ENCODE measurements at places on chromosomes 11 and 22.

DNA sequence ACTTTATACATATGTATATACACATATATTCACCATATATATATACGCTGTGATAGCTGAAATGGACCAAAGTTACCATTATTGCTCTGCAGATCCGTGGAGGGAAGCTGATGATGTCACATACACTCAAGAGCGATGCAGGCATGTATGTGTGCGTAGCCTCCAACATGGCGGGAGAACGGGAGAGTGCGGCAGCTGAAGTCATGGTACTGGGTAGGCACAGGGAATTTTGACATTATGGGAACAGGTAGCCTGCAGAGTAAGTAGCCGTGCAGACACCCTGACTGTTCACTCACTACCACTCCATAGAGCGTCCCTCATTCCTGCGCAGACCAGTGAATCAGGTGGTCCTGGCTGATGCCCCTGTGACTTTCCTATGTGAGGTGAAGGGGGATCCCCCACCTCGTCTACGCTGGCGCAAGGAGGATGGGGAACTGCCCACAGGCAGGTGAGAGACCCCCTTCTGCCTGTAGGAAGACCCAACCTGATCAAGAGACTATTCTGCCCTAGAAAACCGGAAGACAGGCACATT lies 4.7 kb downstream of the ROBO3 start:
- no peak for DNase-seq

GRCh38 chr11:64711956-64712362 lies 11.0 kb downstream of the NRXN2 start:
- no peak for DNase-seq

DNA sequence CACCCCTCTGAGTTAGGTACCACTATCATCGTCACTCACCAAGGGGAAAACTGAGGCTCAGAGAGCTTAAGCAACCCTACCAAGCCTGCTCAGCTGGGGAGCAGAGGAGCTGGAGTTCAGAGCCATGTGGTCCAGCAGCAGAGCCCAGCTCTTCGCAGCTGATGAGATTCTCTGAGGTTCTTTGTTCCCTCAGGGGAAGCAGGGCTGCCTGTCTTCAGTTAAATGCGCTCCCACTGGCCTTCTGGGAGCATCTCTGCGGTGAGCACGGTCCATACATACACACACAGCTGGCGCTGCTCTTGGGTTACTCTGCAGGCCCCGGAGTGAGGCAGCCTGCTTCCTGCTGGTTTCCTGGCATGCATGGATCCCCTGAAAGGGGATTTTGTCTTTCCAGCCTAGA lies 5.2 kb upstream of the PTGDR2 start:
- no peak for DNase-seq

GRCh38 chr22:17369439-17370025 lies at the start of gene CECR2:
Gene CECR2 (plus strand): TSS chr22:17369460. CDS start chr22:17369784, 324 bp downstream.
- peak; percentile 25 for DNase-seq

GRCh38 chr11:34203377-34203871 lies 98.0 kb downstream of the NAT10 start:
- DNase-seq: no peak

- no peak for DNase-seq
Measured at GRCh38 chr22:49359076-49359475, 468.6 kb downstream of the BRD1 start.

DNA sequence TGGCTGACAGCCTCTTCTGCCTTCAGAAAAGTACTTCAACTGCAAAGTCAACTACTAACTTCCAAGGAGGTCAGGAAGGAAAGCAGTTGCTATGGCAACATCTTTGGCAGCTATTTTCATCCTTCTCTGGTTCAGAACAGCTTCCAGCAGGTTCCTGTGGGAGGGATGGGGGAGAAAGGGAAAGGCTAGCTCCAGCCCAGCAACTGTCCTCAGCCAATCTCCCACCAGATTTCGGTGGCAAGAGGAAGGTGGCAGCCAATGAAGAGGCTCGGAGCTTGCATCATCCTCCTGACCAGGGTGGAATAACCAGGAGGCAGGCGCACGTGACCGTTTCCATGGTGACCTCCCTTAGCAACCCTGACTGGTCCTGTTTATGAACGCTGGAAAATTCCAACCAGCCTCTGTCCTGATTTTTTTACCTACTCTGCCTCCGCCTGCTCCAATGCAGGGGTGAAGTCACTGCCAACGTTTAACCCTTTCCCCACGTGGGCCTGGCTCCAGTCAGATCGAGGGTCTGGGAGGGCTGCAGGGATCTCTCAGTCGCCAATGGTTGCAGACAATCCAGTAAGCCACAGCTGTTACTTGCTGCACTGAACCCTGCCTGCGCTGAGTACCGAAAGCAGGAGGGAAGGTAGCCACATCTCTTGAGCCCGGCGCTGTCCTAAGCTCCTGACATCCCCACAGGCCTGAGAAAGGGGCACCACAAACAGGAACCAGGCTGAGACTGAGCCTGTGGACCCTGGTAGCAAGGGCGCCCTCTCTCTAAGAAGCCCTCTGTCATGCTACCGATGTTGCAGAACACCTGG lies 11.2 kb upstream of the MALAT1 start:
- DNase-seq: peak; percentile 58

Measured in stimulated activated CD4-positive, alpha-beta T cell treated with anti-CD3 and anti-CD28 coated beads, Interleukin-2, amount 100 ng/mL, for 24 hours (primary cell).